ENCODE measurements at places on chromosomes 13 and 19.

DNA sequence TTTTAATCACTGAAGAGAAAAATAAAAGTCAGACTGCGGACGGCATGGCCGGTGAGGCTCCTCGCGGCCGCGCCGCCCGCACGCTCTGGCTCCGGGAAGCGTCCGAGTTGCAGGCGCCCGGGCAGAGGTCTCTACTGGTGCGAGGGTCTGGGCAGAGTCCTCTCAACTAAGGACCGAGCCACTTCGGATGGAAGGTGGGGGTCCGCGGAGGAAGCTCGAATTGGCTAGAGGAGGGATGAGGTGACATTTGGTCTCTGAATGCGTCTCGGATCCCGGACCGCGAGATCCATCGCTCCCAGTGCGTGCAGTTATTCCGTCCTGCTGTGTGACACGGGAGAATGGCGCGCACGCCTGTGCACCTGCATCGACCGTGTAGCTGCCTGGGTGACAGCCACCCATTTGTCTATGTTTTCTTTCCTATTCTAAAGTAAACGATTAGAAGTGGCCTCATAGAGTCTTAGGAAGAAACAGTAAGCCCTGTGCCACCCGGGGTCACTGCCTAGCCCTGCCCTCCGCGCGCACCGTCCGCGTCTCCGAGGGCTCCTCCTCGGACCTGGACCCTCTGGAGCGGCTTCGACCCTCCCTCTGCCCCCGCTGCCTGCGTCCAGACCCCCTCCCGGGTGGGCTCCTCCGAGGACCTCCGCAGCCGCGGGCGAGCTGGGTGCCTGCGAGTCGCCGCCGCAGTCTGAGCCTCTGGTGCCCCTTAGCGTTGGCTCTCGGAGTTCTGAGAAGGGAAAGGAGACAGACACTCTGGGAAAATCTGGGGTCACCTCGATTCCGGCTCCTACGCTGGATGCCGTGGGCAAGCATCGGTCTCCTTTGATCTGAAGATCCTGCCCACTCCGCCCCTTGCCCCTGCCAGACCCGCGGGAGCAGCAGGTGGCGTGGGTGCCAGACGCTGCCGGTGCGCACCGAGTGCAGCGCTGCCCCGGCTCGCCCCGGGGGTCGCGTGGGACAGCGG is 347.4 kb downstream of the LIG4 start:
- no peak for DNase-seq

DNA sequence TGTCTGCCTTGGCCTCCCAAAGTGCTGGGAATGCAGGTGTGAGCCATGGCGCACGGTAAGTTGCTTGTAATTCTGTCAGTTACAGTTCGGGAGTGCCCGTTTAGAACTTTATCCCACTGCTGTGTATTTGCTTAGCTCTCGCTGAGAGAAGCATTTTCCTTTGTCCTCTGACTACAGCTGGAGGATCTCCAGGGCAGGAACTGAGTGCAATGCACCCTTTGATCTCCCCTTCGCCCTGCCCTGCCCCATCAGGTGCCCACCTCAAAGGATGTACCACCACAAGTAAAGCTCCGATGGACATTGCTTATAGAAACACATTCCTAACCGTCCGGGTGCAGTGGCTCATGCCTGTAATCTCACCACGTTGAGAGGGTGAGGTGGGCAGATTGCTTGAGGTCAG is 6.5 kb downstream of the BRME1 start:
- DNase-seq = no peak

DNA sequence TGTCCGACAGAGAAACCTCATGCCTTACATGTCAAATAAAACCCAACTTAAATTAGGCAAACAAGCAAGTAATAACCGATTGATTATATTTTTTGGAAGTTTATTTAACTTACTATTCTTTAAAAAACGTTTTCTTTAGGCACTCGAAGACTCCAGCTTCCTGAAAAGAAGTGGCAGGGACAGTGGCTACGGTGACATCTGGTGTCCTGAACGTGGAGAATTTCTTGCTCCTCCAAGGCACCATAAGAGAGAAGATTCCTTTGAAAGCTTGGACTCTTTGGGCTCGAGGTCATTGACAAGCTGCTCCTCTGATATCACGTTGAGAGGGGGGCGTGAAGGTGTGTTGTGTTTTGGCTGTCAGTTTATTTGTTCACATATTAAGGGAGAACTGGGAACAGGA is 164.4 kb downstream of the LMO7 start:
- no peak for DNase-seq

GRCh38 chr19:1756705-1757465 is 3.6 kb downstream of the ONECUT3 start:
- DNase-seq = no peak

GRCh38 chr13:23715762-23716235 is 145.6 kb downstream of the TNFRSF19 start:
- no peak for DNase-seq

DNA sequence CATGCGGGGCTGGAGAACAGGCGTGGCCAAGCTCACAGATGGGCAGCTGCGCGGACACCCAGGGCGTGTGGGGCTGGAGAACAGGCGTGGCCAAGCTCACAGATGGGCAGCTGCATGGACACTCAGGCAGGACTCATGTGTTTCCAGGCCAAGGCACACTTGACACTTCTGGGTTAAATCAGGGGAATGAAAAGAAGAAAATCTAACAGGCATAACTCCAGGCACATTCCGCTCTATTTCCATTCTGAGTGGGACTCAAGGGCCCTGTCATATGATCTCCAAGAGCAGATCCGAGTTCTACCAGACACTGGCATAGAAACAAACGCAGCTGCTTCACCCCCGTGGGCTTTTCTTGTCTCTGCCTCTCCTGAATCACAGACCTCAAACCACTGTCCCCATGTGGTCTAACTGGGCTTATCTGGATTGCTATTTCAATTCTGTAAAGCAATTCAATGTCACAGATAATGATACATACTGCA is 17.4 kb upstream of the C13orf46 start:
- no peak for DNase-seq
